ENCODE measurements at places on chromosomes 4 and X.

- no peak for DNase-seq
Measured at GRCh38 chr4:2412534-2412884, 5.9 kb downstream of the ZFYVE28 start.

DNA sequence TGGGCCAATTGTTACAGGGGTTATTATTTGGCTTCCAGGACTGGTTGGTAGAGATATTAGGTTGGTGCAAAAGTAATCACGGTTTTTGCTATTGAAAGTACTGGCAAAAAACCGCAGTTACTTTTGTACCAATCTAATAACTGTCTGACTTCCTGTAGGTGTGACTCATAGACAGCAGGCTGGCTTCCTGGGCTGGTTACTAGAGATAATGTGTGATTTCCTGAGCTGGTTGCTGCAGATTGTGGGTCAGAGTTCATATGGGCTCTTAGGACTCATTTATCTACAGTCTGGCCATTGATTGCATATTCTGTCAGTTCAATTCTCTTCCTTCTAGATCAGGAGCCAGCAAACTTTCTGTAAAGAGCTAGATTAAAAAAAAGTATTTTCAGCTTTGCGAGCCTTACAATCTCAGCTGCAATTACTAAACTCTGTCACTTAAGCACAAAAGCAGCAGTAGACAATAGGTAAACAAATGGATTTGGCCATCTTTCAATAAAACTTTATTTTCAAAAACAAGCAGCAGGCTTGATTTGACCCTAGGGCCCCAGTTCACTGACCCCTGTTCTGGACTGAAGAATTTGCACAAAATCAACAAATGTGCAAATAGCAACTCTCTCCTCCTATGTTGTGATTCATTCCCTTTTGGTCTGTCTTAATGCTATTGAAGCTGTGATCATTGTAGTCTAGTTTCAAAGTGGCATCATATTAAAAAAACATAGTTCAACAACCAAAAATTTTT, 50.8 kb upstream of the BOD1L1 start:
- no peak for DNase-seq

- no peak for DNase-seq
Measured at GRCh38 chr4:188400451-188400850, 261.2 kb downstream of the TRIML1 start.

- no peak for DNase-seq
Measured at GRCh38 chr4:54066718-54067129, 2.3 kb upstream of the CHIC2 start.

DNA sequence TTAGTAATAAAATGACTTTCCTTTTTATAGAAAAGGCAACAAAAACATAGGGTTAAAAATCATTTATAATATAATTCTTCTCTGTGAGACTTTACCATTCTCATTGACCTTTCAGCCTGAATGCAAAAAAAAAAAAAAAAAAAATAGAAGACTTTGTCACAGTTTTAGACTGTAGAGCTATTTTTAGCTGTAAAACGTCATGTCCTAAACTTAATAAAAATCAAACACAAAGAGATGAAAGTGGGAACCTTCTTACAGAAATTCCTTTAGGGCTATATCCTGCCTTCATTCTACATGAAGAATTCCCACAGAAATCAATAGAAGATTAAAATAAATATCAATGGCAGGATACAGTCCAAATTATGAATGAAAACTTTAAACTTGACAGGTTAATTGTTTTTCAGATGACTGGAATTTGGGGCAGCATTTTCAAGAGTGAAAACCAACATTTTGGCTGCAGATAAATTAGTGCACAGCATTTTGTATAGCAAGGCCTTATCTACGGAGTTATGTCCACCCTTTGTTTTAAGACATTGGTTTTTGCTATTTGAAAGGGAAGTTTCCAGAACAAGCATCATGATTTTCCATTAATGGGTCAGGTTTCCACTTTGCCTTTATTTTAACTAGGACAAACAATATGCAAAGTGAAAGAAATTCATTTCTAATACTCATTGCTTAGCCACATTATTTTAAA, 219.5 kb downstream of the SPCS3 start:
- no peak for DNase-seq

GRCh38 chr4:7187168-7187535, 5.2 kb upstream of the SORCS2 start:
- no peak for DNase-seq

GRCh38 chrX:2492531-2493218, 8.1 kb downstream of the DHRSX start:
- no peak for DNase-seq

GRCh38 chrX:107324493-107325310, 118.3 kb downstream of the DNAAF6 start:
- DNase-seq, result peak; percentile 75

DNA sequence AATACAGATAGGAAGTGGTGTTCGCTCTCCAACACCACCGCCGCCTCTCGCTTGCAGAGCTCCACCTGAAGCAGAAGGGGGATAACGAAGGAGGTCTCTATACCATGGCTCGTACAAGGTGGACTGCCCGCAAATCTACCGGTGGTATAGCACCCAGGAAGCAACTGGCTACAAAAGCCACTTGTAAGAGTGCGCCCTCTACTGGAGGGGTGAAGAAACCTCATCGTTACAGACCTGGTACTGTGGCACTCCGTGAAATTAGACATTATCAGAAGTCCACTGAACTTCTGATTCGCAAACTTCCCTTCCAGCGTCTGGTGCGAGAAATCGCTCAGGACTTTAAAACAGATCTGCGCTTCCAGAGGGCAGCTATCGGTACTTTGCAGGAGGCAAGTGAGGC, 5.2 kb upstream of the BMP15 start:
- DNase-seq, result no peak

DNA sequence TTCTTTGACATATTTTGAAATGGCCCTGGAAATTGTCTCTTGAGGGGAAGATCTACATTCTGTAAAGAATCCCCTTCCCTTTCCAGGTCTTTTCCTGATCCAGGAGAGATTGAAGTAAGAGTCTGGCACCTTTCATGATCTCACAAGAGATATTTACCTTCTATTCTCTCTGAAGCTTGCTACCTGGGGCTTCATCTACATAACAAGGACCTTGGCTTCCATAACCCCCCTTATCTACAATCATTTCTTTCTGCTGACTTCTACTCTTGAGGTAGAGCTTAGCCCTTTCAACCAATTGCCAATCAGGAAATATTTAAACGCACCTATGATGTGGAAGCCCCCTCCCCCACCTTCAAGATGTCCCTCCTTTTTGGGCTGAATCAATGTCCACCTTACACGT, 383.7 kb upstream of the MAGEB18 start:
- no peak for DNase-seq

DNA sequence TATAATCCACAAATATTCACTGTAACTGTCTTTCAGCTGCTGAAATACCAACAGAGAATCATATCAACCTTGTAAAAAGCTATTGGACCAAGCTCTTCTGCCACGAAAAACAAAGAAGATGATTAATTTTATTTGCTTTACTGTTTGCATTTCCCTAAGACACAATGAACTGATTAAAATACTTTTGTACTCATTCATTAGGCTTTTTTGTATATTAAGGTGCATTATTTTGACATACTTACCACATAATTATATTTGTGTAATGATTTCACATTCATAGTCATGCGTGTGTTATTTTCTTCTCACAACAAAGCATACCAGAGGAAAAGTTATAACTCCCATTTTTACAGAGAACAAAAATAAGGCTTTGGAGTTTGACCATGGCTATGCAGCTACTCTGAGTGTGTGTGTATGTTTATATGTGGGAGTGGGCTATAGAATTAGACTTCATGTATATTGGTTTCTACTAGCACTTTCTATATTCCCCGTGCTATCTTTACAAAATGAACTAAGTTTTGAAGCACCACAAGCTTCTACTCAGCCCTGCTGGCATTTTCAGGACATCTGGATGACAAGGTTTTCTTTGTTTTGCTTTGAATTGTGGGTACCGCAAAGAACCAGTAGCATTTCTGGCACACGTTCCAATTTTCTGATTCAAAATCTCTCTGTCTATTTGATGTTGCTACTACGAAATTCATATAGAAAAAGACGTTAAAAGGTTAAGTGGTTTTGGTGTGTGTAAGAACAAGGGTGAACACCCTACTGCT, 11.0 kb upstream of the FGF5 start:
- no peak for DNase-seq

- DNase-seq, result no peak
Measured at GRCh38 chr4:87391576-87392054, 627 bp upstream of the HSD17B11 start.

- DNase-seq, result no peak
Measured at GRCh38 chr4:149293046-149293649, 522.5 kb downstream of the IQCM start.

GRCh38 chr4:79025170-79025569, 85.9 kb upstream of the PAQR3 start:
- DNase-seq, result no peak

GRCh38 chr4:7971881-7972500, 32.3 kb upstream of the AFAP1 start:
- DNase-seq, result no peak

DNA sequence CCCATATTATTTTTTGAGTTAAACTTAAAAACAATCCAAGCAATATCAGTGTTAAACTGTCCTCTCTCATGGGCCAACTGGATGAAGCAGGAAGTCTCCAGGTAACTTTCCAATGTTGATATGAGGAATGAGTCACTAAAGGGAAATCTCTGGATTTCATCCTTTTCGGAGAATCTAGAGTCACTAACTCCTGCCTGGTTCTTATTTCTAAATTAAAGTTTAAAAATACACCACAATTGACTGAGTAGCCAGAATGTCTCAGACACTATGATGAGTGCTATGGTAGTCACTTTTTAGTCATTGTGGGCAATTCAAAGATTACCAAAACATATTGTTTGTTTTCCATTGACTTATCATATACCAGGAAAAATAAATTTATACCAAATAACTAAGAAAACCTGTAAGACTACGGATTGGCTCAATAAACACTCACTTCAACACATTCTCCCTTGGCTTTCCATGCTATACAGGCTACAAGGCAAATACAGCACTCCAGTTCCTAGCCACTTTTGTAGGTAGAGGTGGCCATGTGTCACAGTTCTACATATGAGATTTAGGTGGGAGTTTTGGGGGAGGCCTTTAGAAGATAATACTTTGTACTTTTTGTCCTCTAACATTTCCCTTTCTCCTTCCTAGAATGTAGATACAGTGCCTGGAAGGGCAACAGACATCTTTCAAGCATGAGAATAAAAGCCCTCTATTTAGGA, 8.6 kb downstream of the SLC9B2 start:
- DNase-seq, result no peak

GRCh38 chr4:145308598-145308997, 128.2 kb upstream of the OTUD4 start:
- no peak for DNase-seq

Measured in type B pancreatic cell (in vitro differentiated cells).